Stimulated activated CD8-positive, alpha-beta memory T cell treated with anti-CD3 and anti-CD28 coated beads, Interleukin-4, amount 100 ng/mL, for 1 hour (primary cell): ENCODE measurements at places on chromosomes 11 and 22.

DNA sequence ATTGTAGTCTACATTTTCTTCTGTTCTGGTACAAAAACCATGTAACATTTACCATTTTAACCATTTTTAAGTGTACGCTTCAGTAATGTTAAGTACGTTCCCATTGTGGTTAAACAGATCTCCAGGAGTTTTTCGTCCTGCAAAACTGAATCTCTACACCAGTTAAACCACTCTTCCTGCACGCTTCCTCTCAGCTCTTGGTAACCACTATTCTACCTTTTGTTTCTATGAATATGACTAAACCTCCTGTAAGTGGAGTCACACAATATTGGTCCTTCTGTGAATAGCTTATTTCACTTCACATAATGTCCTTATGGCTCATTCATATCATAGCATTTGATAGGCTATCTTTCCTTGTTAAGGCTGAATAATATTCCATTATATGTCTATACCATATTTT, 7.1 kb upstream of the EXT2 start:
- no peak for DNase-seq

DNA sequence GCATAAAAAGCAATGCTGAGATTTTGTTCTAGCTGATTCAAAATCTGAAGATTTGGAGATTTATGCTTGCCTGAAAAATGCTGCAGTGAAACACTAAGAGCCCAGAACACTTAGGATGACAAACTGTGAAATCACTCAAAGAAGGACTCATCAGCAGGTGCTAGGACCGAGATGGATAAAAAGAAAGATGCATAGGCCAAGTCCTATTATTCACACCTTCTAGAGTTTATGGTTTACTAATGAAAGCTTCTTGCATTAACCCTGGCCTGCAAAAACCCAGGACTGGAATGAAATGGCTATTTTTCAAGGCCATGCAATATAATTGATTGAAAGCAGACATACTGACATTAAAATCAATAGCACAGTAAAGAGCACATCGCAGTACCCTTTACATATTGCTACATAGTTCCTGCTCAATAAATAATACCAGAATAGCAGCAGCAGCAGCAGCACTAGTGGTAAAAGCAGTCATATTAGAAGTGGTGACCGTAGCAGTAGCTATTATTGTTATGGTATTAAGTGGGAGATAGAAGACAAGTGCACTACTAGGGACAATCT, 161.7 kb downstream of the RAB38 start:
- DNase-seq, result no peak

- no peak for DNase-seq
Measured at GRCh38 chr11:27405134-27405533, 42.1 kb upstream of the CCDC34 start.

GRCh38 chr11:124934862-124935547, 842 bp downstream of the HEPACAM start:
- DNase-seq, result no peak

DNA sequence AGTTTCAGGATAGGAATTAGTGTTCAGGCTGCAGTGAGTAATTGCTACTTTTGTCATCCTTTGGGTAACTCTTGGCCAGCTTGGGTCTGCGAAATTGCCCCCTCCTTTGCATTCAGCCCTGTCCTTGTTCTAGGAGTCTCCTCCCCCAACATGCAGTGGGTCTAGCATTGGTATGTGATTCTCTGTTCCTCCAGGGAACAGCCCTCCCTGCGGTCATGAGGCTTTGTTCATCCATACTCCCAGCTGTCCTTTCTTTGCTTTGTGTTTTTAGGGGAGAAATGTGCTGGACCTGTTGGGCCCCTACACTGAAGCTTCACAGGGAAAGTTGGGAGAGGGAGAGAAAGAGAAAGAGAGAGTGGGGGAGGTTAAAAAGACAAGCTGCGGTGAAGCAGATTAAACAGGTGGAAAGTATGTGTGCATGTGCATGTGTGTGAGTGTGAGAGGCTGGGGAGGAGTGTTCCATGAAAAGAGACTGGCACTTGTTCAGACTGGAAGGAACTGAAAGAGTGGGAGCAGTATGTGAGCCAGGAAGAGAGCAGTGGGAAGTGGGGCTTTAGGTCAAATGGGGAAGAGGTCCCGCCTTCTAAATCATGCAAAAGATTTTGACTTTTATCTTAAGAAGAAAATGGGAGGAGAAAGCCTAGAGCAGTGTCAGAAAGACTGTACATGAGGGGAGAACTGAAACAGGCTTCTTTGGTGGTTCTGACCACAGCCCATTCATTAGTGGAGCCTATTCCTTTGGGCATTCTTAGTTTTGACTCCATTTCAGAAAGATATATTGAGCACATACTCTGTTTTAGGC, 17.9 kb upstream of the SESN3 start:
- DNase-seq, result no peak

DNA sequence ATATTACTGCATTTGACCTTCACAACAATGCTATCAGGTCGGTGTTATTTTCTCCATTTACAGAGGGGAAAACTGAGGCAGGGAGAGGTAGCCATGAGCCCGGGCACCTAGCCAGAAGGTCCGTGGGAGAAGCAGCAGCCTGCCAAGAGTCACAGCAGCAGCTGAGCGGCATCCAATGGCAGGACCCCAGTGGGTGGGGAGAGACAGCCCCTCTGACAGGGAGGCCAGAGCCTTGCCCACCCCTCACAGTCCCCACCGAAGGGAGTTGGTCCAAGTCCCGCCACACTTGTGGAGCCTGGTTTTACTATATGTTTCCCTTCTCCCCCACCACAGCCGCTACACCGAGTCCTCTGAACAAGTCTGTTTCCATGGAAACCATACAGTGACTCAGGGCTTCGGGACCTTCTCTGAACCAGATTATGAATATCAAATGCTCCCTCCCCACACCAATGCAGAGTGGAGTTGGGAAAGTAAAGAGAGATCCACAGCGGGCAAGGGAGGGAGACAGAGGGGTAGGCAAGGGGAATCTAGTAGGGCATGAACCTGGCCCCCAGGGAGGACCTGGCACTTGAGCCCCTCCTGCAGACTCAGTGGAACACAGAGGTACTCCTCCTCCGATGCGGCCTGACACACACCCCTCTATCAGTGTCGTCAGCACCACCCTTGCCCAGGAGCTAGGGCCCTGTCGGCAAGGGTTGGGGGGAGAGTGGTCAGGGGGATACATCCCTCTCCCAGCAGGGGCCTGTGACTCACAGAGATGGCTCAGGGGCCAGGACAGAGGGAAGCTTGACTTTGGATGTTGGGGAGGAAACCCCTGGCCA, 2.5 kb downstream of the CHST1 start:
- no peak for DNase-seq

DNA sequence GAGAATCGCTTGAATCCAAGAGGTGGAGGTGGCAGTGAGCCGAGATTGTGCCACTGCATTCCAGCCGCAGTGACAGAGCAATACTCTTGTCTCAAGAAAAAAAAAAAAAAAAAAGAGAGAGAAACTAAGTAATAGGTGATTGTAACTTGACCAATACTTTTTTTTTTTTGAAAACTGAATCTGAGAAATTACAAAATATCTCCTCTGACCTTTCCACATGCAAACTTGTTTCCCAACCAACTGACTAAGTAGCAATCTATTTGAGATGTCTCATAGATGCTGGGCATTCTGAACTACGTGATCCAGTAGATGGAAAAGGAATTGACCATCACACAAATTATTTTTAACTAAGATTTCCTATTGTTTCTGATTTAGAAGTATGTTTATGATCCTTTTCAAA, 407.3 kb upstream of the CHORDC1 start:
- DNase-seq, result no peak

GRCh38 chr11:33158596-33159275, 2.5 kb downstream of the CSTF3 start:
- no peak for DNase-seq

GRCh38 chr11:27459191-27459590, 13.4 kb downstream of the LGR4 start:
- DNase-seq, result no peak

- DNase-seq, result no peak
Measured at GRCh38 chr11:117010808-117011540, 87.3 kb downstream of the SIK3 start.

DNA sequence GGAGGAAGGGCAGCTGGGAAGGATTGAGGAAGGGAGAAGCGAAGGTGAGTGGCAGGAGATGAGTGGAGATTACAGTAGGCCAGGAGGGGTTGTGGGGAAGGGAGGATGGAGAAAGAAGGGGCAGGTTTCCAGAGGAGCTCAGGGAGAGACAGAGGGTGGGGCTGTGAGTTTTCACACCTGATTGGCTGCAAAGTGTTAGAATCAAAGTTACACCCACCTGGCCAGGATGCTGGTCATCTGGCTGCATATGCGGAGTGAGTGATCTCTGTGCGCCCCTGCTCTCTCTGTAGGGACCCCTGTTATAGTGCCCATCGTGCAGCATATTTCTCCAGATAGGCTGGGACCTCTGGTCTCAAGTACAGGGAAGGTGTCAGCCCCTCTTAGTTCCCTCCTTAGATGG, 18.3 kb downstream of the AMPD3 start:
- no peak for DNase-seq

DNA sequence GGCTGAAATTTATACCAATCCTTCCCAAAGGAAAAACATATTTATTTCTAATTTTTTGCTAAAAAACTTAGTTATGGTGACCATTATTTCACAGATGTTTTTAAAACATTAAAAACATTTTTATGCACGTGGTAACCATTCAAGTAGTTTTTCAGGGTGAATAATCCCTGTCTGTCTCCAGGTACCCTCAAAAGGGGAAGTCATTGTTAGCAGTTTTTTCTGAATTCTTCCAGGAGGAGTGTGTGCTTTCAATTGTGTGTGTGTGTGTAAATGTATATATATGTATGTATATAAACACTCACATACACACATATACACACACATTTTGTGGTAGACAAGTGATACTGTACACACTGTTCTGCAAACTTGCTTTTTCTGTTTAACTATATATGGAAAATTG, 43.9 kb downstream of the MIAT start:
- no peak for DNase-seq

- DNase-seq, result no peak
Measured at GRCh38 chr11:8613036-8613435, 19.0 kb upstream of the STK33 start.

- no peak for DNase-seq
Measured at GRCh38 chr22:46515208-46516111, 22.0 kb downstream of the CELSR1 start.

- no peak for DNase-seq
Measured at GRCh38 chr11:106092446-106092845, 15.0 kb downstream of the AASDHPPT start.

GRCh38 chr11:95762534-95762933, 27.0 kb downstream of the FAM76B start:
- no peak for DNase-seq

- DNase-seq, result no peak
Measured at GRCh38 chr11:123653483-123653826, 969 bp downstream of the SCN3B start.

- DNase-seq, result no peak
Measured at GRCh38 chr11:61709572-61709971, 29.4 kb downstream of the DAGLA start.

DNA sequence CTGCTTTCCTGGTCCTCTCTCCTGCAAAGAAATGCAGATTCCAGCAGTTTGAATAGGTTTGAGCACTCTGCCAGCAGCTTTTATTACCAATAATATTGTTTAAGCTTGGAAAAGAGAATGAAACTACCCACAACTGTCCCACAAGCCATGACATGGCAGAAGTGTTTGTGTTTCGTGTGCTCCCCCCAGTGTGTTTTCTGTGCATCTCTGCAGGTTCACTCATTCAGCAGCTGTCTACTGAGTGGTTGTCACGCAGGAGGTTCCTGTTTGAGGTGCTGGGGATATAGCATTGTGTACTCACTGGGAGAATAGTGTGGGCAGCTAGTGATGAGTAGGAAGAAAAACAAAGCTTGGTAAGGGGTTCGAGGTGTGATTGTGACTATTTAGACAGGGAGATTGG, 55.3 kb upstream of the SUSD2 start:
- no peak for DNase-seq

- DNase-seq, result no peak
Measured at GRCh38 chr11:116078101-116078591, 573.9 kb upstream of the CADM1 start.

GRCh38 chr11:34513682-34514449, at the start of gene ELF5:
ELF5 (minus strand) TSS chr11:34513794; CDS start chr11:34505749, 8,045 bp downstream.
- DNase-seq, result no peak

DNA sequence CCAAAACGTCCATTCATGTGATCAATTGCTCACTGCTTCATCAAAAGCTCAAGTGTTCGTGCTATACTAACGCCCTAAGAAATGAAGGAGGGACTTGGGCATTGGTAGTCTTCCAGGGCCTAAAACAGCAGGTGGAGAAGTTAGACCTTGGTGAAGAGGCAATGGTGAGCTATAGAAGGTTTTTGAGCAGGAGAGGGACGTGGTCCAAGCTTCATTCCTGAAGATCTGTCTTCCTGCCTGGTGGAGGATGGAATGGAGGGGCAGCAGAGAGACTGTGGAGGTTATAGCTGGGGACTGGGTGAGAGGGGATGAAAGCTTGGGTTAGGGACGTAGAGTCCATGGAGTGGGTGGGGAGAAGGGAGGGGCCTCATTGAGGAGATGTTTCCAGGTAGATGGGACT, 97.7 kb downstream of the TP53I11 start:
- DNase-seq, result no peak

- no peak for DNase-seq
Measured at GRCh38 chr11:116651098-116651736, 121.6 kb downstream of the BUD13 start.

- no peak for DNase-seq
Measured at GRCh38 chr11:78032090-78032489, 9.0 kb upstream of the KCTD14 start.

DNA sequence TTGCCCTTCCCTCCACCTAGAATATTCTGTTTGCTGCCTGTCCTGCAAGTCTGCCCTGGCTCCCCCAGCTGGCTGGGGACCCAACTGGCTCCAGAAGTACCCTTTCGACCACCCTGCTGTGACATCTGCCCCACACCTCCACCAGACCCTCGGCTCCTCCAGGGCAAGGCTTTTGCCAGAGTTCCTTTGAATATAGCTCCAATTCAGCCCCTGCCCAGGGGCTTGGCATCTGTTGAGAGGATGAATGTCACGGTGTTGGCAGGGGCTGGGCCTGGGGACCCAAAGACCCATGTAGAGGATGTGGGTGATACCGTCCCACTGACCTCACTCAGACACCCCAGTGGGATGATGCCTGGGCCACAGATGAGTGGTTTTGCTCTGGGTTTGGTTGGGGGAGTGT, 4.0 kb downstream of the NLRP6 start:
- DNase-seq, result no peak

- no peak for DNase-seq
Measured at GRCh38 chr22:38320605-38321402, 3.6 kb upstream of the CSNK1E start.

DNA sequence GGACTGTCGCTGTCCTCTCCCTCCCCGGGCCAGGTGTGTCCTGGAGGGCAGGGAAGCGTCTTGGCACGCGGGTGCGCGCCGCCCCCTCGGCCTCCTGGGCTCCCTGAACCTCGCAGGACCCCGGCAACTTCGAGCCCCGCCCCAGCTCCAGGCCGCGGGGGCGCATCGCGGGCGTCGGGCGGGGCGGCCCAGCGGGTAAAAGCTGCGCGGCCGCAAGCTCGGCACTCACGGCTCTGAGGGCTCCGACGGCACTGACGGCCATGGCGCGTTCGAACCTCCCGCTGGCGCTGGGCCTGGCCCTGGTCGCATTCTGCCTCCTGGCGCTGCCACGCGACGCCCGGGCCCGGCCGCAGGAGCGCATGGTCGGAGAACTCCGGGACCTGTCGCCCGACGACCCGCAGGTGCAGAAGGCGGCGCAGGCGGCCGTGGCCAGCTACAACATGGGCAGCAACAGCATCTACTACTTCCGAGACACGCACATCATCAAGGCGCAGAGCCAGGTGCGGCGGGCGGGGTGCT, at the start of gene CST6:
TSS of gene CST6 (plus strand) at position 224 of the 519 bp plus-strand sequence. CDS start at position 261, 37 bp downstream.
- no peak for DNase-seq
